ENCODE measurements at places on chromosomes 2 and 18.

- no peak for DNase-seq
These were observed 170.5 kb downstream of the FMNL2 start for GRCh38 chr2:152505495-152505906.

DNA sequence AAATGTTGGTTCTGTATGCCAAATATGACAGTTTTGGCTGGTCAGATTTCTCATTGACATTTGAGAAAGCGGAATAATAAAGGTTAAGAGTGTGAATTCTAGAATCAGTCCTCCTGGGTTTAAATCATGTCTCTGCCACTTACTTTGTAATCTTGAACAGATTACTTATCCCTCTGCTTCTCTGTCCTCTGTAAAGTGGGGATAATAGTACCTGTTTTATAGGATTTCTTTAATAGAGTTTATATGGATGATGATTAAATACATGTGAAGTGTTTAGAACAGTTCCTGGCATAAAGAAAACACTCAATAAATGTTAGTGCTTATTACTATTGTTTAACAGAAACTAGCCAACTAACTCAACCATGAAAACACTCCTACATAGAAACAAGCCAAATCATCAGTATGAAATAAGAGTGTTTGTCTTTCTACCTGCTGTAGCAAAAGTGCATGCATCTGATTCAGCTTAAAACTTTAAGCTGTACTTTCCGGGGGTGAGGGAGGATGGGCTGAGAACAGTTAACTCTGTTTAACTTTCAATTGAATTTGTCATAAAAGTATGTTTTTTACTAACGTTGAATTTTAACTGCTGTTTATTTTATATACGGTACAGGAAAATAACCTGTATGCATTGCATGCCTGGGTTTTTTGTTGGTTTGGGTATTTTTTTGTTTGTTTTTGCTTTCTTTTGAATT is 6.8 kb downstream of the HTR2B start:
- no peak for DNase-seq

GRCh38 chr18:40365526-40365925 is 1589.5 kb upstream of the PIK3C3 start:
- DNase-seq, result no peak

GRCh38 chr18:79199691-79200374 is 130.6 kb downstream of the ATP9B start:
- no peak for DNase-seq

GRCh38 chr2:37301408-37301807 is 23.2 kb downstream of the PRKD3 start:
- DNase-seq, result no peak

DNA sequence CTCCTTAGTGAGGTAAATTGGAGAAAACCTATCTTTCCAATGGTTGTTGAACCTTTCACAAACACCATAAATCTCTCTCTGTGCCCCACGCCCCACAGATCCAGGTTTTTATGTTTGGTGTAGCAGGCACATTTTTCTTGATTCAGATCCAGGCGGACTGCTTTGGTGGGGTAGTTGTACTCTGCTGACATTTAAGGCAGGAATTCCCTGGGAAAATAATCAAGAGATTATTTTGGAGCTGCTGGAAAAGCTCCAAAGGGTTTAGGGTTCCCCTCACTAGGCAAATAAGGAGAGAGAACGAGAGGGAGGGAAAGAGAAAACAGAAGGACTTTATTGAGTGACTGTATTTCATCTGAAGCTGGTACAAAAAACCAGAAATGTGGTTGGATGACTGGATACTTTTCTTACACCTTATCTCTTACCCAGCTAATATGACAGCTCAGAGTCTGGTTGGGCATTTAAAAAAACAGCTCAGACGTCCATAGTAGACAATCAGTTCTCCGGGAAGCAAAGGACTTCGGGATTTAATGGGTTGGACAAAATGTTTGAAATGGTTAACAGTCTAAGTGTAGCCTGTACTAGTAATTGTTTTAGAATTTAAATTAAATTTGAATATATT is 3.6 kb upstream of the AQP4 start:
- no peak for DNase-seq

DNA sequence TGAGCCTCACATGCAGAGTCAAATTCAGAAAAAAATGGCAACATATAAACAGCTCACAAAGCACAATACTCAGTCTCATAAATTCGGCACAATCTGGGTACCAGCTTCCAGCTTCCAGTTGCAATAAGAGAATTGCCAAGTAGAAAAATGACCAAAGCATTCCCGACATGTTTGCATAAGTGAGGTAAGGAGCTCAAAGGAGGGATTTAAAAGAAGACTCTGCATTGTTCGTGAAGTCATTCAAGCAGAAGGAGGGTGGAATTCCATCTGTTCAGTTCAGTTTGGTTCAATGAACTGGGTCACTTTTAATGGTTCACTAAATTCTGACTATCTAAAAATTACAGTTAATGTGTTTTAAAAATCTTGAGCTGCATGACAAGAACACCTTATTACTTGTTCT is 106.7 kb upstream of the KLHL14 start:
- DNase-seq, result no peak

DNA sequence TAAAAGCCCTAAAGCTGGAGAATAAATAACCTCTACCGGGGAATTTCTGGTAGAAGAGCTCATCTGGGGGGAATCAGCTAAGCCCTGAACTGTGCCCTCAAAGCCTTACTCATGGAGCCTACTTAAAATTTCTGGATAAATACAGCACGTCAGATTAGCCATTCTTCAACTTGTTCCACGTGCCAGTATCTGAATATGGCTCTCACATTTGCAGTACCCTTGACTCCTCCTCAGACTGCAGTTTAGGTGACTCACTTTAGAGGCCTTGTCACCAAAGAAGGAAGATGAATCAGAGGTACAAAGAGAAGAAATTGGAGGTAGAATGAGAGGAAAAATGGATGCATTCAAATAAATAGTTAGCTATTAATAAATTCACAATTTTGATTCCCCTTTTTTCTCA is 34.6 kb upstream of the POTEC start:
- DNase-seq, result no peak

DNA sequence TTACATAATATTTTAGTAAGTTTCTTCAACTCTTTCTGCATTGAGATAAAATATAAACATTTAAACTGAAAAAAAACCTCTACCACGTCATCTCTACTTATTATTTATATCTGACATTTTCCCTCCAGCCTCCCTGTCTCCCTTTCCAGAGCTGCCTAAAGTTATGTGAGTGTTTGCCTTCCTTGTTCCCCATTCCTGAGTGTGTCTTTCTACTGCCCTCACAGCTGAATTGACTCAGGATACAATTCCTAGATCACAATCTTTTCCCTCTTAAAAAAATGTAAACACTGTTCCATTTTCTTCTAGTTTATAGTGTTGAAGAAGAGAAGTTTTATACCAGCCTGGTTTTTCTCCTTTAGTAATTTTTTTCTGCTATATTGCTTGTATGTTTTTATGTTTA is 5.3 kb downstream of the TRPM8 start:
- DNase-seq, result no peak

- no peak for DNase-seq
These were observed 37.0 kb downstream of the LBH start for GRCh38 chr2:30268296-30268871.

DNA sequence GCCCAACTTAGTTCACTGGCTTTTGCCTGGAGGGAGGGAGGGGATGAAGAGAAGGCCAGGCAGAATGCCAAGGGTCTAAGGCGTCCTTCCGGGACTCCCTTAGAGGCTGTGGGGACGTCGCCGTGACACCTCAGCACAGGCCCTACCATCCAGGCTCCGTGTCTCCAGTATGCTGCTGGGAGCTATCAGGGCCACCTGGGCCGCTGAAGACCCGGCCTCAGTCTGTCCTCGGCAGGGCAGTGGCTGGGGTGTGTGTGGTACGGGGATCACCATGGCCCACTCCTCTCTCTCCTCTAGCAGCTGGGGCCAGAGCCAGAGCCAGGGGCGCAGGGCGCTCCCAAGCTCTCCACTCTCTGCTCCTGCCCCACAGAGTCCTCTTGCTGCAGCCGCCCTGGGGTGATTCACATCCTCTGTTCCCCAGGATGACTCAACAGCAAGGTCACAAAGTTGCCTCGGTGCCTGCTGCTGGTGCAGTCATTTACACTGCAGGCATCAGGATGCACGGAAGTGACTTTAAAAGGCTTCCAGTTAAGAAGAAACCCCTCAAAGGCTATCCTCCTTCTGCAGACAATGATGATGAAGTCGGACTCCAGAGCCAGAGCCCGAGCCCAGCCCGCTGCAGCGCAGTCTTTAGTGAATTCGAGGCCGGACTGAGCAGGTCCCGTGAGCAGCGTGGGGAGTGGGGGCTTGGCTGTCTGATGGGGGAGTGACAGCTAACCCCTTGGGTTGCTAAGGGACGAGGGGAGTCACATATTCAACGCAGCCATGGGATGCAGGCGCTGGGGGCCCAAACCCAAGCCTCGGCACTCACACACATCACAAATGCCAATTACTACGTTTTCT is 31.9 kb downstream of the SNORC start:
- no peak for DNase-seq

- DNase-seq, result peak; percentile 41
These were observed 378 bp upstream of the IAH1 start for GRCh38 chr2:9473985-9474360.

GRCh38 chr2:182110347-182110746 is 124.7 kb downstream of the PPP1R1C start:
- DNase-seq, result no peak

DNA sequence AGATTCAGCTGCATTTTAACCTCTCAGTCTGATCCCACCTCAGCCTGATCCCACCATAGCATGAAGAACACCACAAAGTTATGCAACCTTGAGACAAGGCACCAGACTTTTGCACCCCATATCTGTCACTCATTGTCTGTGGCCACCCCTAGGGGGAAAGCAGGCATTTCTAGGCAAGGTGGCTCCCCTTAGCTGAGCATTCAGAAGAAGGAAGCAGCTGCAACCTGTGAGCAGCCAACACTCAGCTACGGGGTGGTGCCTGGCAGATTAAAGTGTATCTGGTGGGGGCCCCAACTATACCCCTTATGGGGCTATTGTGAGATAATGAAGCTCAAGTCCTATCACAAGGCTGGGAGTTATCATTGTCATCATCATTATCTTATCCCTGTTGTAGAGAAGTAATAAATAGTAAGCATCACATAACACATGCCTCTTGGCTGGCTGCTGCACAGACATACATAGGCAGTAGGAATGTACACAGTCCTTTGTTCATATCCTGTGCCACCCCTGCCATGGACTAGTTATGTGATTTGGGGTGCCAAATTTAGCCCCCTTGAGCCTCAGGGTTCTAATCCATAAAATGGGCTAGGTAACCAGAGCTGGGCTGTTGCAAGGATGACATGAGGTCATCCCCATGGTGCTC is 20.6 kb upstream of the TMEM163 start:
- DNase-seq, result no peak

DNA sequence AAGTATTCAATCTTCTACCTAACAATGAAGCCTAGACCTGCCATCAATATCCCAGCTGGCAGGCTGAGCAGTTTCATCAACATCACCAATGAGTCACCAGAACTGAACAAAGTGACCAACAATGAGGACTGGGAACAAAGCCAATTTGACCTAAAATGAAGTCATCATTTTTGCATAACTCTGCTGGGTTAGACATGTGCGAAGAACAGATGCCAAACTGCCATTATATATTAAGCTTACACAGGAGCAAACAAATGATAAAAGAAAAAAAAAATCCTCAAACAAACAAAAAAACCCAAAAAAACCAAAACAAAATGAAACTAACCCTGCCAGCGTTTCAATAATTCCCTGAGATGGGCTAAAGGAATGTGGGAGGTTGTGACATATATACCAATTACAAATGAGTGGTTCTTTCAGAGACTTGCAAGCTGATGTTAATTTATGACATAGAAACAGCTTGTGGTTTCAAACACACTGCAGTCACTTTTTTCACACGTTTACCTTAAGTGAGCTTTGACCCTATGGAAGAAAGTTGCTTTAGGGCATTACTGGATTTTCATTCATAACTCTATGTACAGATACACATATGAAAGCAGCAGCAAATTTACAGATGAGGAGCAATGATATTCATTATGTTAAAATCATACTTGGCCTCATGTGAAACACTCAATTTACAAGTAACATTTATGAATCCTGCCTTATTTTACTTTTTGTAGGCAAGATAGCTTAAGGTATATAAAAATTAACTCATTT is 56.9 kb upstream of the CCDC141 start:
- DNase-seq, result no peak

GRCh38 chr2:42408009-42408408 is 47.0 kb upstream of the COX7A2L start:
- DNase-seq, result no peak

GRCh38 chr18:47658498-47658897 is 272.0 kb downstream of the SMAD2 start:
- DNase-seq, result no peak

GRCh38 chr2:16303761-16304160 is 361.9 kb downstream of the CYRIA start:
- DNase-seq, result no peak

DNA sequence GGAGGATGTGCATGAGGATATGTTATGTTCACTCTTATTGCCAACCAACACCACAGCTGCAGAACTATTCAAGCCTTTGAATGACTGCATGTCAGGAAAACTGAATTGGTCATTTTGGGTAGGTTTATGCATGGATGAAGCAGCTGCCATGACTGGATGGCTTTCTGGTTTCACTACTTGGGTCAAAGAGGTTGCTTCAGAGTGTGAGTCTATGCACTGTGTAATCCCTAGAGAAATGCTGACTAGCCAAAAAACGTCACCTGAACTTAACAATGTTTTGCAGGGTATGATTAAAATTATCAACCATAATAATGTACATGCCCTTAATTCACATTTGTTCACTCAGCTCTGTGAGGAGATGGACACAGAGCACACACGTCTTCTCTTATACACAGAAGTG is 206.7 kb upstream of the RBBP8 start:
- no peak for DNase-seq

DNA sequence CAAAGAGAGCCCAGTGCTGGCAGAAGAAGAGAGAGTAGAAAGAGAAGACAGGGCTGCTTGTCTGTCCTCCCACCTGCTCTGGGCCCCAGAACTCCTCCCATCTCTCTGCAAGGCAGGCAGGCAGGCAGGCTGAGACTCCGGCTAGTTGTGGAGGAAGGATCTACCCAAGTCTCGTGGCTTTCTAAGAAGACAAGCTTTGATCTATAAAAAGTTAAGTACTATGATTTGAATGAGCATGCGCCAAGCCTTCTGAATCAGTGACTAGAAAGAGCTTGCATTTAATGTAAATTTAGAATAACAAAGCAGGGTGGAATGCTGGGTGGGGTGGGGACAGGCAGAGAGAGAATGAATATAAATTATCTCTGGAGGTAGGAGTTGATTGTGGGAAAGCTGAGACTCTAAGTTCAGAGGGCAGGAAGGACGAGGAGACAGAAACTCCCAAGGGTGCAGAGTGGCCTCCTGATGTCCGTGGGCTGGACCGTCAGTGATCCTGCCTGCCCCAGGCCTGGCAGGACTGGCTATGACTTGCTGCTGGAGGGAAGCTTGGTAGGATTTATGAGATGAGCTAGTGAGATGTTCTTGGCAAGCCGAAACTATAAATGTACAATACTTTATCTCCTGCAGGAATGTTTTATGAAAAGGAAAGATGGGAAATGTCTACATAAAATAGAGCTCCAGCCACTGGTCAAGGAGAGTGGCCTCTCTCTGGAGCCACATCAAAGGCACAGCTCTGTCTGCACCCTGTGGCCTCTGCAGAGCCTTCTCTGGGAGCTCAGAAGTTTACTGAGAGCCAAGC is 447.5 kb downstream of the TNS1 start:
- DNase-seq, result no peak

GRCh38 chr2:42965196-42965595 is 172.8 kb upstream of the HAAO start:
- no peak for DNase-seq

GRCh38 chr2:44392338-44392943 is 30.7 kb downstream of the CAMKMT start:
- DNase-seq, result peak; percentile 19

GRCh38 chr18:22199005-22199404 is 29.6 kb downstream of the GATA6 start:
- DNase-seq, result no peak

- DNase-seq, result no peak
These were observed 39.4 kb downstream of the HRH4 start for GRCh38 chr18:24499814-24500213.

Data from stimulated activated CD8-positive, alpha-beta memory T cell treated with anti-CD3 and anti-CD28 coated beads, Interleukin-7, amount 100 ng/mL, for 1 hour (primary cell).